H1 (cell line): ENCODE measurements at places on chromosomes 3 and 15.

DNA sequence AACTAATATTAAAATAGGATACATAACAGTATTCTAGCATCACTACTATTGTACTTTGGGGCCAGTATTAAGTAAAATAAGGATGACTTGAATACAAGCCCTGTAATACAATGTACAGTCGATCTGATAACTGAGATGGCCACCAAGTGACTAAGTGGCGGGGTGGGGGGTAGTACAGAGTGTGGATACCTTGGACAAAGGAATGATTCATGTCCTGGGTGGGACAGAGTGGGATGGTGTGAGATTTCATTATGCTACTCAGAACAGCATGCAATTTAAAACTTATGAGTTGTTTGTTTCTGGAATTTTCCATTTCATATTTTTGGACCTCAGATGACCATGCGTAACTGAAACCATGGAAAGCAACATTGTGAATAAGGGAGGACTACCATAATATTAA is 46.0 kb downstream of the SLC7A14 start:
- DNase-seq, result no peak
- no peak overlapping the region for H3K4me3 ChIP-seq
- no peaks in the 10 kb centered on the region for H3K36me3 ChIP-seq
- H3K27ac ChIP-seq, result no peak overlapping the region

DNA sequence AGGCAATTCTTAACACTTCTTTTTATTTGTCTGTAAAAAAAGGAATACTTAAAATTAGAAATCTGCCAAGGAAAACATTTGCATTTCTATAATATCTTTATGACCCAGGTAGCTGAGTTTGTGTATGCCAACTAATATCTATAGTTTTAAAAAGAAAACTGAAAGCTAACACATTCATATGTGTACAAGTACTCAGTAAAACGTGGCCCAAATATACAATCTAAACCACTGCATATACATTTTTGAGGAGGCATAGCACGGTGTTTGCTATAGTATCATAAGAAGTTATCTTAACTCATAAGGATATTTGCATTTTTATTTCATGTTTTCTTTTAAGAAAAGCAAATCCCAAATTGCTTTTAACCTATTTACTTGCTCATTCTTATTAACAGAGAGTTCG is 172.7 kb downstream of the ZBTB20 start:
- no peaks in the 10 kb centered on the region for H3K36me3 ChIP-seq
- DNase-seq, result no peak

DNA sequence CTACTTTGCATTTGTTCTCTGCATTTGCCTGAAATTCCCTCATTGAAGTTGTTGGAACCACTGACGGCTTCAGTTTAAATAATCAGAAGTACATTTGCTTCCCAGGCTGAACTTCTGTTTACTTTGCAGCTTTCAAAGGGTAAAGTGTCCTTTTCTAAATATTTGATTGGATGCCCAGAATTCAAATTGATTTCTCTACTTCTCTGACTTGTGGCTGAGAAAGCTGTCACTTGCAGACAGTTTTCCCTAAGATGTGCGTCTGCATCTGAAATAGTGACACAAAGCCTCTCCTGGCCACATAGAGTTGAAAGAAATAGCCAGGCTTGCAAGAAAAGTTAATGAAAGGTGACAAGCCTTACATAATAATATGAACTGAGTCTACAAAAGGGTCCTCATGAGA is 299.6 kb downstream of the THSD4 start:
- no peaks in the 10 kb centered on the region for H3K36me3 ChIP-seq
- no peak for DNase-seq
- H3K27me3 ChIP-seq, result no peaks in the 10 kb centered on the region
- H3K4me3 ChIP-seq, result no peak overlapping the region

DNA sequence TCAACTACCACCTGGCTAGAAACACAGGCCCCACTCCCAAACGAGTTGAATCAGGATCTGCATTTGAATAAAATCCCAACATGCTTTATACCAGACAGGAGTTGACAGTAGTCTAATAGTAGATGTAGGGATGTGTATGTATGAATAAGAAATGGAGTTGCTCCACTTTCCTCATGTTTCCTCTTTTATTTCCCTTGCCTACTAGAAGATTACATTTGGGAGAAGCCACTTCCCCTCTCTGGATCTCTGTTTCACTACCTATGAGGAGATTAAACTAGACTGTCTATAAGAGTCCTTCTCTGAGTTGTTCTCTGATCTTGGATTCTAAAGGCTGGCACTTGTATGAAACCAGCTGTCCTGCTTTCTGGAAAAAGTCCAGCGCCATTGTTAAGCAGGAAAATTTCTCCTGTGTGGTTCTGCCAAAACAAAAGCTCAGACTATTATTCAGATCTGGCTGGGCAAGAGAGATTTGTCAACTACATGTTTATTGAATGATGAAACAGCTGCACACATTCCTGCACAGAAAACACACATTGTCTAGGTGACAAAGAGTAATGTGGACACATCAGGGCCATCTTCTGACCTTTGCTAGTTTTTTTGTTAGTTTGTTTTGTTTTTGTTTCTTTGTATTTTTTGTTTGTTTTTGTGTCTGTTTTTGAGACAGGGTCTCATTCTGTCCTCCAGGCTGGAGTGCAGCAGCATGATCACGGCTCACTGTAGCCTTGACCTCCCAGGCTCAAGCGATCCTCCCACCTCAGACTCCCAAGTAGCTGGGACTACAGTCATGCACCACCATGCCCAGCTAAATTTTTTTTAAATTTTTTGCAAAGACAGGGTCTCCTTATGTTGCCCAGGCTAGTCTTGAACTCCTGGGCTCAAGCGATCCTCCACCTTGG is 29.9 kb downstream of the ACP3 start:
- peaks cover 2% of the 10 kb centered on the region; the same call in 1 of the 2 replicates for H3K4me1 ChIP-seq
- DNase-seq, result no peak
- H3K27ac ChIP-seq, result no peak overlapping the region
- H3K36me3 ChIP-seq, result no peaks in the 10 kb centered on the region

- H3K27me3 ChIP-seq, result no peaks in the 10 kb centered on the region
- H3K36me3 ChIP-seq, result no peaks in the 10 kb centered on the region
- H3K4me1 ChIP-seq, result no peaks in the 10 kb centered on the region
- H3K4me3 ChIP-seq, result no peak overlapping the region
These were observed 98.0 kb downstream of the KCNAB1 start for GRCh38 chr3:156218353-156218744.

DNA sequence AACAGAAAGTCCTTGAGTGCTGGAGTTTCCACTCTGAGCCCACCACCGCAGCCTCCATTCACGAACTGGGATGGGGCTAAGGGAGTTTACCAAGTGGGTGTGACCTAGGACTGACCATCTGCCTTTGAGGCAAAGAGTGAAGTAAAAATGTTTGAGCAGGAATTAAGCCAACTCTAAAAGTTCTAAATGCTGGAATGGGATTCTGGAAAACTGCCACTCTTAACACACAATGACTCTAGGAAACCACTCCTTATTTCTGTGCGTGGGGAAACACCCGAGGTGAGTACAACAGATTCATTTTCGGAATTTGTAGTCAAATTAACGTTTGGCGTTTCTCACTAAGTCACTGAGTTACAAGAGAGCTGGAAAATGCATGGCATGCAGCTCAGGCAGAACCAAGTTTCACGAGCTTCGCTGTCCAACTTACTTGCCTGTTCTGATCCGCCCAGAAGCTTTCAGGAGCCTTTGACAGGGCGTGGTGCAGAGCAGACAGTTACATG is 31.6 kb downstream of the ISL2 start:
- no peaks in the 10 kb centered on the region for H3K4me1 ChIP-seq
- H3K27ac ChIP-seq, result no peak overlapping the region
- H3K4me3 ChIP-seq, result no peak overlapping the region
- H3K27me3 ChIP-seq, result no peaks in the 10 kb centered on the region

DNA sequence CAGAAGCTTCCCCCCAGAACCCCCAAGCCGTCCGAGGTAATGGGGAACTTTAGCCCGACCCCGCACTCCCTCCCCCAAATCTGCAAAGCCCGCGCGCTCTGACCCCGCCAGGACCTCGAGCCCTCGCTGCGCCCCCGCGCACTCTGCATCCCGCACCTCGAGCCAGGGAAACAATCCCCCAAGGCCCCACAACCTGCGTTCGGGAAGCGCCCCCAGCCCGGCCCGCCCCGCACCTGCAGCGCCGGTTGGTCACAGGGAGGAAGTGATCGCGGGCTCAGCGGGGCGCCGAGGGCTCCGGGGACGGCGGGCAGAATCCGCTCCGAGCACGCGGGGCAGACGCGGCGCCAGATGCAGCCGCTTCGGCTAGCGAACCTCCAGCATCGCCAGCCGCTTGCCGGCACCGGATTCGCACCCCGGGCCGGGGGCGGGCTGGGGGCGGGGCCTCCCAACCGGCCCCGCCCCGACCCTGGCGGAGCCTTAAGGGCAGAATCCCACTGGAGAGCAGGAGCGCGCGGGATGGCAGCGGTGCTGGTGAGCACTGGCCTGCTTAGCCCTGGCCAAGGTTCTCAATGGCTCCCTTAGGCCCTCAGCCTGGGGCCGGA is at the start of gene CAMKV:
CAMKV (minus strand) TSS at position 382 of the 602 bp plus-strand sequence. CDS start 7,518 bp downstream, outside the sequence.
- H3K4me3 ChIP-seq, result peak within 1 kb of the TSS; percentile 64
- H3K36me3 ChIP-seq, result no peaks in the 10 kb centered on the region
- H3K4me1 ChIP-seq, result peaks cover 27% of the 10 kb centered on the region
- DNase-seq, result peak; percentile 84
- no peak within 1 kb of the TSS; the same call in 1 of the 2 replicates for H3K27ac ChIP-seq

DNA sequence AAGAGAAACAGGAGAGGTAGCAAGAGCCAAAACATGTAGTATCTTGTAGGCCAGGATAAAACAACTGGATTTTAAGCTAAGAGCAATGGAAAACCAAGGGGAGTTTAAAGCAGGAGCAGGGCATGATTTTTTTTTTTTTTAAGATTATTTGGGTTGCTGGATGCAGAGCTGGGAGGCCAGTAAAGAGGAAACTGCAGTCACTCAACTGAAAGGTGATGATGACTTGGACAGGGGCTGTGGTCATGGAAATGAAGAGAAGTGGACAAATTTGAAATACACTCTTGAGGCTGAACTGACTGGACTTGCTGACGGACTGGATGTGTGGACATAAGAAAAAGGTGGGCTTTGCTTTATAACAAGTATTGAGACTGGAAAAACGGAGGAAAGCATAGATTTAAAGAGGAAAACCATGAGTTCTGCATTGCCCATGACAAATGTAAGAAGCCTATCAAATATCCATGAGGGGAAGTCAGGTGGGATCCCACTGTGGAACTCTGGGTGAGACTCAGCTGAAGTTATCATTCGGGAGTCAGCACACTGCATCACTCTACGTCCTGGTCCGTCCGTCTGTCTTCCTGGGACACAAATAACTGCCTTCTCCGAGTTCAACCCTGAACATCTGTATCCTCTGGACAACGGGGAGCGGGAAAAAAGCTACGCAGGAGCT is 688 bp downstream of the XPC start:
- no peak for DNase-seq
- no peaks in the 10 kb centered on the region for H3K27me3 ChIP-seq
- H3K4me3 ChIP-seq, result peak overlapping the region; percentile 87
- H3K4me1 ChIP-seq, result no peaks in the 10 kb centered on the region; the same call in 1 of the 2 replicates

- no peaks in the 10 kb centered on the region for H3K27me3 ChIP-seq
- no peaks in the 10 kb centered on the region for H3K4me1 ChIP-seq
- no peak overlapping the region for H3K27ac ChIP-seq
- DNase-seq, result no peak
These were observed 55.9 kb downstream of the BHLHE40 start for GRCh38 chr3:5035113-5035512.

DNA sequence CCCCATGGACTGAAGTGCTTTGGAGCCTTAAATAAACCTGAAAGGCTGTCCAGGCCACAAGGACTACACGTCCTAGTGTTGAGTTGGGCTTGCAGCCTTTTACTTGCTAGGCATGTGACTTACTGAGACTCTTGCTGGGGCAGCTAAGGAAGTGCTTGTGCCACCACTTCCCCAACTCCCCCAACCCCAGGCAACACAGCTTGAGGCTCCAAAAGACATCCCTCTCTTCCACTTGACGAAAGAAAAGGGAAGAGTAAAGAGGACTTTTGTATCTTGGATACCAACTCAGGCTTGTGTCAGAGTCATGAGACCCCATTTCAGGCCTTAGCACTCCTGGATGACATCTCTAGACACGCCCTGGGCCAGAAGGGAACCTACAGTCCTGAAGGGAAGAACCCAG is 109.8 kb downstream of the XRN1 start:
- H3K36me3 ChIP-seq, result no peaks in the 10 kb centered on the region
- no peaks in the 10 kb centered on the region for H3K4me1 ChIP-seq
- no peaks in the 10 kb centered on the region for H3K27me3 ChIP-seq
- DNase-seq, result no peak

DNA sequence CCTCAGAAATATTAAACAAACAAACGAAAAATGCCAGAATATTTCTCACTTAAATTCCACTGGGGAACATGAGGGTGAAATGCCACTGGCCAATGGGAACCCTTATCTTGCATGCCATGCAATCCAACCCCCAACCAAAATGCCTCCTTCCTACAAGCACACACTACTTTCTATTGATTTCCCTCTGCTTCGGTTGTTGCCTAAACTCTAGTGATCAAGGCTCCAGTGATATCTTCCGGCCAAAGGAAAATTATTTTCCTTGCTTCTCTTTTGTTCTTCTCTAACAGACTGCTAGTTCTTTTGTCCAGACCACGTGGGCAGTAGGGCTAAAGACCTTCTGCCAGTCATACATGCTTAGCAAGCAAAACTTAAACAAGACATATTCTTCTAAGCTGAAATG is 115.7 kb downstream of the TMCC1 start:
- H3K27ac ChIP-seq, result no peak overlapping the region
- no peaks in the 10 kb centered on the region for H3K4me1 ChIP-seq
- H3K36me3 ChIP-seq, result no peaks in the 10 kb centered on the region
- H3K4me3 ChIP-seq, result no peak overlapping the region
- no peak for DNase-seq
- no peaks in the 10 kb centered on the region for H3K27me3 ChIP-seq

DNA sequence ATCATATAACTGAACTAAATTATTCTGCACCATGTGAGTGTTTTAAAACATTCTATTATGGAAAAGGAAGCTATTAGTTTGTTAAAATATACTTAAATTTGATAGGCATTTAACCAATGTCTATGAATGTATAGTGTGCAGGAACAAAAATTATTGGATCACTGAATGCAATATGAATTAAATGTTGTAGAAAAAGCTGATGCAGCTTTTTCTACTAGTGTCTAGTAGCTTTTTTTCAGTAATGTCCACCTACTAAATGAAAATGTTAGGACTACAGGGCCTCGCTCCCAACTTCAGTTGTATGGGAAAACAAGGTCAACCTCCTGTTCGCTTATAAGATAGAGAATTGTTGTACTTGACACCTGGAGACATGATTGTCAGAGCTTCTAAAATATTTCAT is 335.0 kb downstream of the MECOM start:
- H3K36me3 ChIP-seq, result no peaks in the 10 kb centered on the region
- DNase-seq, result no peak
- H3K27me3 ChIP-seq, result no peaks in the 10 kb centered on the region
- H3K27ac ChIP-seq, result no peak overlapping the region
- H3K4me3 ChIP-seq, result no peak overlapping the region

DNA sequence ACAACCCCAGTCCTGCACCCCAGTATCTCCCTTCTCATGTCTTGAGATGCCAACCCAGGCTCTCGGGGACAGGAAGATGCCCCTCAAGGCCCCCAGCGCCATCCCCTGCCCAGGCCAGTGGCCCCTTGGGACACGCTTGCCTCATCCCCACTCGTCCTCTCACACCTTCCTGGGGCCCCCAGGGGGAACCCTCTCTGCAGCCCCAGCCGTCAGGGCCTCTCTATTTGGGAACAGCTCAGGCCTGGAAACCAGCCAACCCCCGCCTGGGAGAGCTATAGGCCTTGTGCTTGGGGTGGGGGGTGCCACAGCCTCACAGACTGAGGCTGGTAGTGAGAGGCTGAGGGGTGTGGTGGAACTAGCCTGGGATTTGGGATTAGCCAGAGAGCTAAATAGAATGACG is 7.8 kb downstream of the LINGO1 start:
- DNase-seq, result no peak
- peaks cover 38% of the 10 kb centered on the region for H3K4me1 ChIP-seq
- no peaks in the 10 kb centered on the region for H3K36me3 ChIP-seq
- H3K27ac ChIP-seq, result no peak overlapping the region
- no peaks in the 10 kb centered on the region for H3K27me3 ChIP-seq
